ENCODE measurements at places on chromosomes 5 and 9.

DNA sequence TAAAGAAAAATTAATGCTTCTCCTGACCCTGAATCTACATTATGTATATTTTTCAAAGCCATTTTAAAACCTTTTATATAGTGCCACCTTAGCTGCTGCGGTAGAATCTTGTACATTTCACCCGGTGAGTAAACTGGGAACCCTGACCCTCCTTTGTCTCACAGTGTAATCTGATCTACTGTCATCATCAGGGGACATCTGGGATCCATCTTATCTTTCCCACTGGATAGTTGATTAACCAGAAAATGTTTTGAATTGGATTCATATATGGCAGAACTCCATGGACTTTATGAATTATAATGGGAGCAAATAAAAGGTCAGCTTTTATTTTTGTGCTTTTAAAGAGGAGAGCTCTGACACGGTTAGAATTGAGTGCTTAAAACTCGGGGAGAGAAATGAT lies 95.0 kb downstream of the ADAMTSL1 start:
- DNase-seq: no peak

DNA sequence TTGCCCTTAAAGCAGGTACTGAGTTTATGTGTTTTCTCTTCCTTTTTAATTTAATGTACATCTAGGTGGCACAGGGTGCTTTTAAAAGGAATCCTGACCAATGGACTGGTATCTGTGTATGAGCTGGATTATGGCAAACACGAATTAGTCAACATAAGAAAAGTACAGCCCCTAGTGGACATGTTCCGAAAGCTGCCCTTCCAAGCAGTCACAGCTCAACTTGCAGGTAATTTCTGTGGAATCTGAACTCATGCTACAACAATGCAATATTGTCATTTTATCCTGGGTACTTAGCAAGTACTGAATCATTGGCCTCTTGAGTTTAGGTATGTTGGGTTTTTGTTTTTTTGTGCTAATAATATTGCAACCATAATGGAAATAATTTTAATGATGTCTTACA lies 14.4 kb upstream of the TMOD1 start:
- no peak for DNase-seq

DNA sequence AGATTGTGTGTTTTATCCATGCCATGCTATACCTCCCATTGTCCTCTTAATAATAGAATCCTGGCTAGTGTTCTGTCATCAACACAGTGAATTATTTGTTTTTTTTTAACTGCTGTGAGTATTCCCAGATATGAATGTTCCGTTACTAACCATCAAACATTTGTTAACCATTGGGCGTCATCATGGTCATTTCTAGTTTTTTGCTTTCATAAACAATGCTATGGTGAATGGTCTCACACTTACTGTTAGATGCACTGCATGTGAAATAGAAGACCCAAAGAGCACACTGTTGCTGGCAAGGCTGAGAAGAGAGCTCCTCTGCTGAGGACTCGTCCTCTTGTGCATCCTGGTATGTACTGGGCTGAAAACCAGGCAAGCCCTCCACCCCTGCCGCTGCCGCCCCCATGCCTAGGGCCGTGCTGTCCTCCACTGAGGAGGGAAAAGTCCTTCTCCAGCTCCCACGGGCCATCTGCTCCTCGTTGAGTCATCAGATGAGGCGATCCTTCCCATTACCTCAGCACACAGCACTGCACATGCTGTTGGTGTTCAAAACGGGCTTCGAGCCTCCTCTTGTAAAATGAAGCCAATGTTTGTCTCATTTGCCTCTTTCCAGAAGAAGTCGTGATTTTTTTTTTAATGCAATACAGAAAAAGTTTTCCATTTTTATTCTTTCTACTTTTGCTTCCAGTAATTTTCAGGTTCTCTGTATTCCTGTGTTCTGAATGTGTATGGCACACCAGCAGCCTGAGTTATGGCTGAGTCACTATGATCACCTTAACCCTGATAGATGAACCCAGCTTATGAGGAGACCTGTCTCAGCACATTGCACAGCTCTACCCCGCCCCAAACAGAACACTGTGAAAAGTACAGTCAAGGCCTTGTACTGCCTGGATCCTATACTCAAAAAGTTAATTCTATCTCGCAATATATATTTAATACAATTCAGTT lies 219.0 kb downstream of the AOPEP start:
- DNase-seq: no peak

DNA sequence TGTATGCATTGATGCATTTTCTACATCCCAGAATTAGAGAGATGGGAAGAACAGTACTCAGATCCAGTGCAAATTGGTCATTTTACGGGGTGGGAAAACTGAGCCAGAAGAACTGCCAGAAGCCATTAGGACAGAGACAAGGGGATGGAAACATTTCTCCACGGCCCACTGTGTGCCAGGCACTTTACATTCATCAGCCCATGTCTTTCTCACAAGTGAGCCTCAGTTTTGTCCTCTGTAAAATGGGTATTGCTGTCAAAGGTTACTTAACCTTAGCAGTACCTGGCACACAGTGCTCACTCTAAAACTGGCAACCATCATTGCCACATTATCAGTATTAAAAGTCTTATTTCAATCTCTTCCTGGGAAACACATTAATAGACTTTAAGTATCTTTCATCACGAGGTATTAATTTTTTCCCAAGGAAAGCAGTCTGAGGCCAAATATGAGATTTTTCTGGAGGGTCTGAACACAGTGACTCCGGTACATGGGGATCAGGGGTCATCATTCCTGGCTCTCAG lies 5.2 kb downstream of the DUSP1 start:
- no peak for DNase-seq

GRCh38 chr5:81251922-81252321 lies 18.8 kb downstream of the CKMT2 start:
- no peak for DNase-seq

DNA sequence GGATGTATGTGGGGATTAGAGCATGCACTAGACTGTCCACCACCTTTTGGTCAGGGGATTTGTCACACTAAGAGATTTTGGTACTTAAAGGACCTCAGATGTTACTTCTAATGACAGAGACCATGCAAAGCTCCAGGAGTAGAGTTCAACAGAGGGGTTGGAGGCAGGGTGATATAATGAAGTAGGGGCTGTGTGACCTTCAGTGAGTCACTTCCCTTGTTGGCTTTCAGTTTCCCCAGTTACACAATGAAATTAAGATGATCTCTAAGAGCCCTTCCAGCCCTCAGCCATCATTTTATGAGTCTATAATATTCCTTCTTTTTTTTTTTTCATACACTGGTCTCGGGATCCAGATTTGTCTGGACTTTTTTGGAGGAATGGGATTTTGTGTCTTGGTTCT lies 26.8 kb downstream of the GLRA1 start:
- no peak for DNase-seq

DNA sequence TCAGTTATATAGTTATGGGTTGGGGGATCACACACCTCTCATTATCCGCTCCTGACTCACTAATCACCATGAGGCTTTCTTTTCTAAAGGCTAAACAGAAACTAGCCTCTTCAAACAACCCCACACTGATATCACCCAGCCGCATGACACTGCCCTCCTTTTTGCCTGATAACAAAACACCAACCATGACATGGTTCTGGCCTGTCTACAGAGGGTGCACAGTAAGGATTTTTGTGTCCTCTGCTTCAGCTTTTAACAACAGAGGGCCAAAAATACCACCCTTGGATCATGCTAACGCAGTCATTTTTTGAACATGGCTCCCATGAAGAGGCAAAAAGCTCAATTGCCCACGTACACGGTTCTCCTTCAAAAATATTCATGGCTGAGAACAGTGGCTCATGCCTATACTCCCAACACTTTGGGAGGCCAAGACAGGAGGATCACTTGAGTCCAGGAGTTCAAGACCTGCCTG lies 4.0 kb downstream of the CMBL start:
- no peak for DNase-seq

- DNase-seq: no peak
Measured at GRCh38 chr5:34012791-34013190, 4.9 kb upstream of the AMACR start.

DNA sequence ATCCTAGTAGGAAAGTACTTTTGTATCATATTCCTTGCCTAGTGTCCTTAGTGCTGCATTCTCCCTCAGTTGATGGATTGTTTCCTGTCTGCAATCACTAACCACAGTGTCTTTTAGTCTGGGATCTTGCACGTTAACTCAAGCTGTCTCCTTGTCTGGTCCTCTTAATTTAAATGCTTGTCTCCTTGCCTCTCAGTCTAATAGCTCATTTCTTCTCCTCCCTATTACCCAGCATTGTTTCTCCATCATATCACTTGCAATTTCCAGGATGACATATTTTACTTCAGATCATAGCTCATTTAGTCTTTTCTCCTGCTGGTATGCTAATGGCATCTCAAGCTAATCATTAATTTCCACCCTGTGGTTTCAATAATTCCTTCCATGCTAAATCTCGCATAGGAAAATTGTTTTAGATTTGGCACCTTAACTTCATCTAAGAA lies 2052.0 kb upstream of the C9orf72 start:
- no peak for DNase-seq

- DNase-seq: no peak
Measured at GRCh38 chr9:86766912-86767311, 180.4 kb downstream of the GAS1 start.

- no peak for DNase-seq
Measured at GRCh38 chr9:135387976-135388375, 91.6 kb upstream of the PPP1R26 start.

DNA sequence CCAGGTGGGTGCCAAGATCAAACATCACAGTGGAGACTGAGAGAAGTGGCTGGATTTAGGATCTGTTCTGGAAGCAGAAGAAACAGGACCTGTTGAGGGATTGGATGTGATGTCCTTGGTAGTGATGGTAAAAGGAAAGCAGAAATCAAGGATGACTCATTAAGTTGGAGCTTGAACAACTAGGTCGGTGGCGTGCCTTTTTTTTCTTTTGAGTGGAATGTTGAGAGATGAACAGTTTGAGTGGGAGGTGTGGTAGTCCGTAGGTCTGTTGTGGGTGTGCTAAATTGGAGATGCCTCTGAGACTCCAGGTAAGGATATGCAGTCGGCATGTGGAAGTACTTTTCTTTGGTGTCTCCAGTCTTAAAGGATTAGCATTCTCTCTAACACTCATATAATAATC lies 92.1 kb upstream of the IL12B start:
- DNase-seq: no peak

- no peak for DNase-seq
Measured at GRCh38 chr5:78594021-78594420, 54.6 kb downstream of the LHFPL2 start.

GRCh38 chr5:38556088-38556598 lies 303 bp downstream of the LIFR start:
- DNase-seq: no peak

DNA sequence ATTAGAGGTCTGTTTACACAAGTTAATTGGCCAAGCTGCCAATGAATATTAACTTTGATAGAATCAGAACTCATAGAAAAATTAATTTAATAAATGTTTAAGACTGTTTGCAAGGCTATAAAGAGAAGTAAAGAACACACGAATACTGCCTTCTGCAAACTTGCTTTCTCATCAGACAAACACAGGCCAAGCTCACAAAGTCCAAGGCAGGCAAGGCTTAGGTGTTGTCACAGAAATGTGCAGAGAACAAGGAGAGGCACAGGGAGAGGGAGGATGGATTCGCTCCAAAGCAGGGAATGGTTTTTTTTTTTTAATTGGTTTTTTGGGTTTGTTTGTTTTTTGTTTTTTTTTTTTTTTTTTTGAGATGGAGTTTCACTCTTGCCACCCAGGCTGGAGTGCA lies 43.4 kb downstream of the RETREG1 start:
- no peak for DNase-seq

Data from stimulated activated CD8-positive, alpha-beta memory T cell treated with anti-CD3 and anti-CD28 coated beads, Interleukin-7, amount 100 ng/mL, for 4 hours (primary cell).